ENCODE measurements at places on chromosomes 6 and 20.

DNA sequence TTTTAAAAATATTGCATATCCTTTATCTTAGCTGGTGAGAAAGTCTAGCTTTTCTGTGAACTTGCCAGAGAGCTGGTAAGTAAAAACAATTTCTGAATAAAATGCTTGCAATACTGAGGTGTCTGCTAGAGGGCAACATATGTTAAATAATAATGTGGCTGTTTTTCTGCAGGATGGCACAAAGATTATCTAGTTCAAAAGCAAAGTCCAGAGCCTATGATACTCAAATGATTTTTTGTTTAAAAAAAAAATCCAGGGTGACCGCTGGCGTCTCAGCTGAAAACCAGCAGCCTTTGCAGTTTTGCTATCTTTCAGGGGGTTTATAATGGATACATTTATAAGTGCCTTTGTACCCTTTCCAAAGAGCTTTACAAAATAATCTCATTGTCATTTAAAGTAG is 194.9 kb downstream of the PHACTR1 start:
- DNase-seq = no peak

DNA sequence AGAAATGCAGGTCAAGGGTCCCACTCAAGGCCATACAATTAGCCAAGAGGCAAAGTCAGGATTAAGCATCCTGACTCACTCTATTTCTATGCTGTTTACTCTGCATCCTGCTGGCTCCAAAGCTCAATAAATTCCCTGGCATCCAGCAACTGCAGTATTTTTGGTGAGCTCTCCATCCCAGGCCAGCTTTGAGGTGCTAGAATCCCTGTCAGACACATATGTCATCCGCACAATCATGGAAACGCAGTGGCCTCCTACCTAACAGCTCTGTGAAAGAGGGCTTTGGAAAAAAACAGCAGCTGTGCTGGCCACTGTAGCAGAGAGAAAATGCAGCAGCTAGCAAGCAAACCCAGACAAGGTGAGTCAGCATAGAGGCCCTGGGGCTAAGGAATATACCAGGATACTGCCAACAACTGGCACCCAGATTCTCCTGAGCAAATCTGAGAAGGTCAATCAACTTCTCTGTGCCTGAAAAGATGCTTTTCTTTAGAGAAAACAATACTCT is 58.4 kb downstream of the ANKEF1 start:
- no peak for DNase-seq

- no peak for DNase-seq
Measured at GRCh38 chr6:117906507-117906957, 532 bp upstream of the SLC35F1 start.

- no peak for DNase-seq
Measured at GRCh38 chr6:111663692-111664564, 58.2 kb upstream of the TRAF3IP2 start.

DNA sequence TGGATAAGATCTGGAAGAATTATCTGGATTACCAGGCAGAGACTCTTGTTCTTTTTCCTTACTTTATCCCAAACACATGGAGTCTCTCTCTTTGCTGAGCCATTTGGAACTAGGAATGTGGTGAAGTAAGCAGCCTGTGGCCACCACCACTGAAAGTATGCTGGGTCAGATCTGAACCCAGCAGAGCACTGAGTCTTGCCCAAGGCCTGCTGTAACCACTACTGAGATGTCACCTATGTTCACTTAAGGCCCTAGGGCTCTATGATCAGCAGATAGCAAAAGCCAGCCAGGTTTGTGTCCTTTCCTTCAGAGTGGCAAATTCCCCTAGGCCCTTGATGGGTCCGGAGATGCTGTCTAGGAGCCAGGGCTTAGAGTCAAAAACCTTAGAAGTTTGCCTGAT is 103.3 kb upstream of the PLN start:
- DNase-seq = no peak

DNA sequence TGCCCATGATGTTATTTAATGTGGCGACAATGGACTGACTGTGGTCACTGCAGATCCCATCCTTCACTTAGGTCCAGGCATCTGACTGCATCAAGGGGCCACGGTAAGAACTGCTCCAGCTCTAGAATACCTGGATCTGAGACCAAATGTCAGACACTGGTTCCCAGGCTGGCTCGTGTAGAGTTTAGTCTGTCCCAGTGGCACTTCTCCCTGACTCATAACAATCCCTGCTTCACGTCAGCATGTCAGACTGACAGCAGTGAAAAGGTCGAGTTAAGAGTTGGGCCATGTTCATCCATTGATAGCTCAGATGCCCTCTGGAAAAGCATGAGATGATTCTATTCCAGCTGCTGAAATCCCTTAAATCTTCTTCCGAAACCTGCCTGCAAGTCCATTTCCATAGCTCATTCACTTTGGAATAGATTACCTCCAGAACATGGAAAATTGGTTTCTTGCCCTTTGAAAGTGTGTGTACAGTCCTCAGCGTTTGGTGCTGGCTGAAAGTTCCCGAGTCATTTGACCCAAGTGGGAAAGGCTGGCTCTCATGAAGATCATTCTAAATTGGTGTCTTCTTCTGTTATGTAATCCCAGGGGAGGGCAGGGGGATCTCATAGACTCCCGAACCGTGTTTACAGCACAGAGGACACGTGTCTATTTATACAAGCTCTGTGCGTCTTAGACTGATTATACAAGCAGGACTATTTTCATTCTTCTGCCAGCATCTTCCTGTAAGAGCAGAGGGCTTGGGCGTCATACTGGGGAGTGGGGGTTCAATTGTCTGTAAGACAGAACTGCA is 160.8 kb downstream of the ZDHHC14 start:
- DNase-seq = no peak

GRCh38 chr20:25360631-25361286 is 29.9 kb downstream of the ABHD12 start:
- no peak for DNase-seq
